ENCODE measurements at places on chromosomes 2 and 18.

- no peak for DNase-seq
Observed at GRCh38 chr18:73626221-73626620, 521.4 kb downstream of the FBXO15 start.

GRCh38 chr2:66305718-66306117 is 129.2 kb upstream of the MEIS1 start:
- DNase-seq, result peak; percentile 25

GRCh38 chr18:62987859-62988258 is 272.5 kb downstream of the PHLPP1 start:
- DNase-seq, result no peak

- no peak for DNase-seq
Observed at GRCh38 chr2:38440655-38441054, 63.6 kb upstream of the ATL2 start.

GRCh38 chr18:12049978-12050811 is 43.4 kb upstream of the ANKRD62 start:
- no peak for DNase-seq

- DNase-seq, result no peak
Observed at GRCh38 chr2:11408959-11409571, 56.9 kb downstream of the E2F6 start.

- DNase-seq, result no peak
Observed at GRCh38 chr18:46630160-46630559, 26.9 kb downstream of the LOXHD1 start.

- DNase-seq, result no peak
Observed at GRCh38 chr2:85431570-85432205, 13.2 kb downstream of the SH2D6 start.

DNA sequence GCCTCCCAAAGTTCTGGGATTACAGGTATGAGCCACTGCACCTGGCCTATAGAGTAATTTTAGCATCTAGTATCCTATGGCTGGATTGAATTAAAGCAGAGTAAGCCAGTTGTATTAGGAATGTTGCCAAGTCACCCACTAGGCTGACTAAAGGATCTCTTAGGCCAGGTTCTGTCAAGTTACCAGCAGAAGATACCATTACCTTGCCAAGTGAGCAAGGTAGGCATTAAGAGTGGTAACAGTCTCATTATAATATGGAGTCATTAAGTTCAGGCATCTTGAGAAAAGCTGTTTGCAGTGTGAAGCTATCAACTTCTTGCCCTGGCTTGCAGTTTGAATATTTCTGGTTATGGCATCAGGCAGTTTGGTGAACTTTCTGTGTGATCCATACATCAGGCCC is 37.0 kb upstream of the MTCL1 start:
- DNase-seq, result no peak

GRCh38 chr2:10161206-10161931 is 38.8 kb downstream of the RRM2 start:
- no peak for DNase-seq

- no peak for DNase-seq
Observed at GRCh38 chr2:136356125-136357006, 238.4 kb upstream of the CXCR4 start.

GRCh38 chr2:232139171-232139594 is 177.7 kb downstream of the DIS3L2 start:
- no peak for DNase-seq

- DNase-seq, result peak; percentile 12
Observed at GRCh38 chr2:234290671-234291070, 206.2 kb downstream of the ARL4C start.

DNA sequence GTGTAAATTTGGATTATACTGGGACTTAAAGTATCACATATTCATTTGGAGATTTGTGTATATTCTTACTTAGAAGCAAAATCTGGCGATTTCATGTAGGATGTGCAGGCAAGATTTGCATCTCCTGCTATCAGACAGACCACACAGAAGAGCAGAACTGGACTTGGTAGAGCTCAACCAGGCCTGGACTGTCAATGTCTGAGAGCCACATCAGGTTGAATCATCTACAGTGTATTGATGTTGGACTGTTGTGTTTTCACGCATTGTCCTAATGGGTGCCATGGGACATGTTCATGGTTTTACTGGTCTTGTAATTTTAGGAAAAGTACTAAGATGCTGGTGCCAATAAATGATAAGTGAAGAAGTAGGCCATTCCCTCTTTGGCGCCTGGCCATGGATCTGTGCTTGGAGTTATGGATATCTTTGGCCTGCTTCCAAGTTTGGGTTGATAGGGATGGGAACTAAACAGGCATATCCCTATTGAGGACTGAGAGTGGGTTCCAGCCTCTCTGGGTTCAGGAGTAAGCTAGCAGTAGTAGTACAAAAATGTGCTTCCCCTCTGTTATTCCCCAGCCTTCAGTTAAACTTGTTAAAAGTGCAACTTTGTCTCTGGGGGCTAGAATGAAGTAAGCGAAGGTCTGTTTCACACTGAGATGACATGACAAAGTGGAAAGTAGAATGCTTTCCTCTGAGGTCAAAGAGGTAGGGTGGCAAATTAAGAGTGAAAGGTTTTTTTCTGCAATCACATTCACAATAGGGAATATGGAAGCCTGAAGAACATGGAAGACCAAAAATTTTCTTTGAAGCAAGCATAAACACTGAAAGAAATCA is 49.2 kb upstream of the NEMP2 start:
- no peak for DNase-seq

DNA sequence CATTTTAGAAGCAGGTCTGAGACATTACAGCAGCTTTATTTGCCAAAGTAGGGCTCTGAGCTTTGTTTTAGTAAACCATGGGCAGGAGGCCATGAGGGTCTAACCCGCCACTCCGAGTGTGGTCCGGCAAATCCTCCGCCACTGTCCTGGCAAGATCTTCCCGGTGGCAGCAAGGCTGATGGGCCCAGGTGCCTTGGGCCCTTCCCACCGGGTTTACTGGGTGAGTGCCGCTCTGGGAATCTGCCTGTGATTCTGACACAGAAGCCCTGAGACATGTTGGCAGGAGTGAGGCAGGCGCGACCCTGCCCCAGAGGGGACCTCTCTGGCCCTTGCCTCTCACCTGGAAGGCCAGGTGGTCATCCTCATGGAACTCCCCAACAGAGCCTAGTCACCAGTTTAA is 29.9 kb downstream of the MTERF4 start:
- no peak for DNase-seq

DNA sequence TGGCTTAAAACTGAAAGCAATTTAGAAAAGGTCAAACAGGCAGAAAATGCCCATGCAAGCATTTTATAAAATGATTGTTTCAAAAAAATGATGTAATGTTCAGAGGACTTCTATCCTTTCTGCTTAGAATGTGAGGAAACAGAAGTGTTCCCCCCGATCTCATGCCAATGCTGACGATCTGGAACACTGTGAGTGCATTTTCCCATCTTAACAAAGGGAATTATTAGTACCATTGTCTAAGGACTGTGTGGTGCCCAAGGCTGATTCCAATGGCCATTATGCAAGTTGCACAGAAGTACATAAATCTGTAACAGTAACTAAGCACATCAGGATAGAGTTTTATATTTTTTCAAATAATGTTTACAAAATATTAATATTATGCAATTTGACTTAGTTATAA is 185.3 kb downstream of the MYT1L start:
- no peak for DNase-seq

DNA sequence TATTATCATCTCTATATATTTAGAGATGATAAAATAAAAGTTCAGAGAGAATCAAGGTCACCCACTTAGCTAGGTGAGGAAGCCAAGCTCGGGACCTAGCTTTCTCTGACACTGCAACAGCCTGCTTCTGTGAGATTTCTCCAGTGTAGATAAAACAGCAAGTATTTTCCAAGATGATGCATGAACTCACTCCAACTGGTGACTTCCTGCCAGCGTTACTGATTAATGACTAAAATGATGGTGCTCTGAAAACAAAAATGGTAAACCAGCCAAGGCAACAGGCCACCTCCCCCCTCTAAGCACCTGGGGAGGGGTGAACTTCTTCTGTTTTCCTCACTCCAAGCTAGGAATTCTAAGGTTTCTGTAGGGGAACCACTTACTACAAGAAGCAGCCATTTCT is 510.2 kb upstream of the ID2 start:
- DNase-seq, result no peak

DNA sequence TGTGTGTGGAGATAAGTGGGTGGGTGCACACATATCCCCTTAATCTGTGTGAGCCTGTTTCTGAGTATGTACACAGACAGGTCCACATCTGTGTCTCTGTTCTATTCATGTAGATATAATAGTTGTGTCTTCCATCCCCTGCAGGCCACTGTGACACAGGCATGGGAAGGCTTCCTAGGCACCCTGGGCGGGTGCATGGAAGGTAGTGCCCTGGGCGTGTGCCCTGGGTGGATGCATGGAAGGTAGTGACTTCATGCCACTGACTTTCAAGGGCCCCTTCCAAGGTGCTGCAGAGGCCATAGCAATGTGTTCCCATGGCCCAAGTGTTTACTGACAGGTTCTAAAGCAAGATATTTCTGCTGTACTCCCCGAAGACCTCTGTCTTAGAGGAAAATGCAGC is 462.5 kb upstream of the HS6ST1 start:
- no peak for DNase-seq

DNA sequence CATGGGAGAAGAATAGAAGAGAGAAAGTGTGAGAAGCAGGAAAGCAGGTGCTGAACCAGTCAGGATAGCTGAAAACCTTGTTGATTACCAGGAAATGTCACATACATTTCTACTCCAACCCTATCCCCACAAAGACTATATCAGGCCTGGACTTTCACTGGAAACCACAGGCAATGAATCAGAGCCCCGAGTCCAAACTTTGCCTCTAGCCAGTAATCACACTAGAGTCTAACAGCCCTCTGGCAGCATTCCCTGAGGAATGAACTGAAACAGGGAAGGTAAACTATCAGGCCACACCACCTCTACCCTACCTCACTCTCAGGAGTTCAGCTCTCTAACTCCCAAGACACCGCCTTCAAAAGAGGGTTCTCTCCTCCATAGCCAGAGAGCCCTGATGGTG is 18.7 kb upstream of the IHH start:
- no peak for DNase-seq

GRCh38 chr2:239876948-239877289 is 148.2 kb downstream of the NDUFA10 start:
- DNase-seq, result no peak

- DNase-seq, result no peak
Observed at GRCh38 chr18:33923980-33924379, 300.7 kb downstream of the NOL4 start.

DNA sequence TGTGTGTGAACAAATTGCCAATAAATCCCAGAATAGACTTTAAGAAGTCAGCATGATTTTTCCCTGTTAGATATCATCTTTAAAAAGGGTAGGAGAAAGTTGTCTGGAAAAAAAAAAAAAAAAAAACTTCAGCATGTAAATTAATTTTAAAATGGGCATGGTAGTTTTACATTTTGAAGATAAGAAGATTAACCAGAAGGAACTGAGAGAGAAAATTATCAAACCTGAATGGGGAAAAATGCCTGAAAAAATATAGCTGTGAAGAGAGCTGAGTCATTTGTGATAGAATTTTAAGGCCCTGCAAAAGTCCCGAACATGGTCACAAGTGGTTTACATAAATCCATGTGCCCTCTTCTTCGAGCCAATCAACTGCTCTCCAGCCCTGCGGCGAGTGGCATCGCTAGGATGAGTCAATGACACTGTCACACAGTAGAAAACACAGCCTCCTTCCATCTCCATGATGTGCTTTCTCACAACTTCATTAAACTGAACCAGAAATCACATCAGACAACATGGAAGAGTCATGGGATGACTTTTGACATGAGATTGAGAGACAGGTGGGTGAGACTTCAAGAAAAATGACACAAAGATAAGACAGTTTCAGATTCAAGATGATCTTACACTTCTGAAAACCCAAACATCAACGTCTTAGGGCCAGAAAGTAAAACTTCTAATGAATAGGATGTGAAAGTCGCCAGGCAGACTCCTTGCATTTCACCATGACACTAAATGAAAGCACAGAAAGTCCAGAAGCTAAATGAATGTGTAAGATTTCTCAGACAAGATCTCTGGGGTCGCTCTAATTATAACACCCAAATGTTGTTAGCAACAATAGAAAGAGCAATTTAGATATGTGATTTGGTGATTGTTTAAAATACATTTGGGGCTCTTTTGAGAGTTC is 273.0 kb upstream of the ID2 start:
- no peak for DNase-seq

DNA sequence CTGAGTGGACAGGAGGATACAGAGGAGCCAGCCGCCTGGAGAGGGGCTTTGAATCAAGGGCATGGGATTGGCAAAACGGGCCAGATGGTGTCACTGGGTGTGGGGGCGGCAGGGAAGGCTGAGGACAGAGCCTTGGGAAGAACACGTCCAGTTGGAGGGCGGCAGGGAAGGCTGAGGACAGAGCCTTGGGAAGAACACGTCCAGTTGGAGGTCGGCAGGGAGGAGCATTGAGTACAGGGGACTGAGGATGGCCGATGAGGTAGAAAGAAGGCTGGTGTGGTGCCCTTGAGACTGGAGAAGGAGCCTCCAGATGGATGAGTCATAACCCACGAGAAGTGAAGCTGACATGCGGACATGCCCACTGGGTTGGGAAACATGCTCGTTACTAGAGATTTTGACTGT is 4.5 kb downstream of the HES6 start:
- no peak for DNase-seq

DNA sequence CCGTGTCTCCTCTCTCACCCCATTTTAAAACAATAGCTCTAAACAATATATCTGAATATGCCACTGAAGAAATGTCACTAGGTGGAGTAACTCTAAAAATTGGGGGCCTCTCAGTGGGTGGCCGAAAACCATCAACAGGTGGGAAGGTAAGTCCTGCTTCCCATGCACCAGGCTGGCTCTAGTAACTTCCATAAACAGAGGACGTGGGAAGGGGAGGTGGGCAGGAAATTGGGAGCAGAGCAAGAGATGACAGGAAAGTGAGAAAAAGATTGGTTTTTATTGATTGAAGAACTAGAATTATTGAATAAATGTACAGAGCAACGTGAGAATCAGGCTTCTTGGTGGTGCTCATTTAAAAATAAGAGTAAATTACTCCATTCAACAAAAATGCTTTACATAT is 170.4 kb downstream of the SOCS6 start:
- DNase-seq, result no peak

- DNase-seq, result no peak
Observed at GRCh38 chr2:62768615-62769014, 63.1 kb downstream of the EHBP1 start.

DNA sequence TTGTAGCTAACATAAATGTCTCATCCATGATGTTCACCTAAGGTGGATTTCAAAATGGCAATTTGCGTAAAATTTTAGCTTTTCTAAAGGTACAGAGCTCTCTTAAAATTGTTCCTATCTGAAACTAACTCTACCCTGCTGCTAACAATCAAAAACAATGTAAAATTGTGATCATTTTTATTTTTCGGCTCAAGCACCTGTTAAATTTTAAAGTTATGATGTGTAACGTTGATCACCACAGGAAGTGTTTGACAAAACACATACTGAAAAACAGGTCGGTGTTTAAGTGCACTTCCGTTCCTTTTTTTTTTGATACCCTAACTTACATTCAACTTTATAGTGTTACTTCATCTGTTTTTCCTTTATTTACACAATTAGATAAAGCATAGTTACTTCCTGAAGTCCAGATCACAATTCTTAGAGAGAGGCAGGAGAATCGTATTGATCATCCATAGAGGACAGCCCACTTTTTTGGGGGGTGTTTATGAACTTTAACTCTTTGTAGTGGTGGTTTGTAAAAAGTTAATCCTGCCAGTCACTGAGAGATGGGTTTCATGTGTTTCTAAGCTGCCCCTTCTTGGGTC is 6.0 kb upstream of the NCK2 start:
- no peak for DNase-seq
